Effector memory CD8-positive, alpha-beta T cell (primary cell): ENCODE measurements at places on chromosomes 16 and 17.

- DNase-seq = no peak
Measured at GRCh38 chr17:57281887-57282286, 25.6 kb downstream of the MSI2 start.

GRCh38 chr17:27564463-27564862 lies 66.5 kb upstream of the LGALS9 start:
- DNase-seq = no peak

DNA sequence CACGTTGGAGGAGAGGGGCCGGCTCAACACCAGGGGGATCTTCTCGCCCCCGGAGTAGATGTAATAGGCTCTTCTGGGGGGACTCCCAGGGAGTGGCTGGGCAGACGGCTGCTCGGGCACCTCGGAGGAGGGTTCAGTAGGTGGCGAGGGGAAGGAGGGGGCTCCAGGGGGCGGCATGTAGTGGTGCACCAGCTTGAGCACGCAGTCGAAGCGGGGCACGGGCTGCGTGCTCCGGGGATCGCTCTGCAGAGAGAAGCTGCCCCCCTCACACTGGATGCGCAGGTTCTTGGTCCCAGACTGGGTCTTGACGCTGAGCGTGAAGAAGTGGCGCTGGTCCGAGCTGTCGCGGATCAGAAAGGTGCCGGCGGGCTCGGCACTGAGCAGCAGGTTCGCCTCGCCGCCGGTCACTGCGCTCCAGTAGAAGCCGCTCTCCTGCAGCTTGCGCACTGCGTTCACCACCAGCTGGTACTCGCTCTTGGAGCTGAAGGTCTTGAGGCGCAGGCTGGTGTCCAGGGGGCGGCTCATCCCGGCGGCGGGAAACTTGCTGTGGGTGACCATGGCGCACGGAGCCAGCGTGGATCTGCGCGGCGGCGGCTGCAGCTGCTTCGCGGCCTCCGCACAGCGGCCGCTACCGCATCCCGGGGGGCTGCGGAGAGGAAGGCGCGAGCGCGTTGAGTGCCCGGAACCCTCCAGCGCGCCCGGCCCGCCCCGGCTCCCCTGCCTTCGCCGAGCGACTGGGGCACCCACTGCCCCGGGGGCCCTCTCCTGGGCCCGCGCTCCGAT lies 1.1 kb downstream of the SOCS3 start:
- DNase-seq = peak; percentile 33

- DNase-seq = no peak
Measured at GRCh38 chr16:30457743-30458560, 12.3 kb upstream of the SEPHS2 start.

GRCh38 chr17:59696682-59697277 lies 10.4 kb downstream of the PTRH2 start:
- no peak for DNase-seq

- no peak for DNase-seq
Measured at GRCh38 chr16:48444574-48444973, 59.4 kb upstream of the SIAH1 start.

GRCh38 chr17:39699818-39700147 lies at the start of gene ERBB2:
ERBB2 (plus strand) TSS chr17:39700064; CDS start chr17:39700239, 175 bp downstream.
- DNase-seq = no peak

- no peak for DNase-seq
Measured at GRCh38 chr16:25087761-25088160, 23.8 kb upstream of the LCMT1 start.

GRCh38 chr17:72984145-72984925 lies 108.2 kb downstream of the SLC39A11 start:
- DNase-seq = no peak

- no peak for DNase-seq
Measured at GRCh38 chr17:61574542-61575351, 16.3 kb downstream of the NACA2 start.

- no peak for DNase-seq
Measured at GRCh38 chr17:78147315-78147998, 1.3 kb downstream of the C17orf99 start.

- no peak for DNase-seq
Measured at GRCh38 chr17:74529243-74529642, 2.0 kb downstream of the CD300LB start.

DNA sequence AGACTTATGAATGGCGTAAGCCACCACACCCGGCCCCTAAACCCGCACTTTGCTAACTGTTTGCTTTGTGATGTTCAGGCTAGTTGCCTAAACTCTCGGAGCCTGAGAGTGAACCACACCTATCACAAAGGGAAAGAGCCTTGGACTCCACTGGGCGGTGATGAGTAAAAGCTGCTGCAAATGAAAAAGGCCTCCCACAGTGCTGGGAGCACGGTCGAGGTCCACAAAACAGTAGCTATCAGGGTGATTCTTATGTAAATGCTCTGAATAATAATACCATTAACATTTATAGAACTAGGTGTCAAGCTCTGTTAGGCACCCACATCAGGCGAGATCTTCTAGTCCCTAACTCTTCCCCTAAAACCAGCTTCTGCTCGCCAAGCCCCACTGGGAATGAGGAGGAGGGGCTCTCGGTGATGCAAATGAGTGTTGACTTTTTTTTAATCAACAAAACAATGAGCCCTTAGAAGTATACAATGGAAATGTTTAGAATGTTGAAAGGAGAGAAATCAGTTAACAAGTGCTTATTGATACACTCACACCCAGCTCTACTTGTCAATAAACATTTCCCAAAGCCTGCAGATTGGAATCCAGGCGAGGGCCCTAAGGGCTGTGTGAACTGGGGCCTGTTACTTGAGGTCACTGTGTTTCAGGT lies 19.8 kb downstream of the FBRS start:
- DNase-seq = no peak

DNA sequence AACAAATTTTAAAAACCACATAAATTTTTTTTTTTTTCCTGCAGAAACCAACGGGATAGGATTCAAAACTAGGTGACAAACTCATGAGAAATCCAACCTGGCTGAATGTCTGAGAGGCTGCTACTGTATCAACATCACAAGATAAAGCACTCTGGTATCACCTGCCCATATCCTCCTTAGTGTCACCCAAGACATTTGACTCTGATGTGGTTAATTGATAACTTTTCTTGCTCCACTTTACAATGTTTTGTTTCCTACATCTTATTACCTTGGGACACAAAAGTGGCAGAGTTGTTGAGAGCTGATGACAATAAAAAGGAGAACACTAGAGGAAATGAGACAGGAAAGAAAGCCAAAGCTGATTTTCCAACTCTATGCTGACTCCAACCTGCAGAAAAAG lies 4.0 kb upstream of the FBXL20 start:
- no peak for DNase-seq

DNA sequence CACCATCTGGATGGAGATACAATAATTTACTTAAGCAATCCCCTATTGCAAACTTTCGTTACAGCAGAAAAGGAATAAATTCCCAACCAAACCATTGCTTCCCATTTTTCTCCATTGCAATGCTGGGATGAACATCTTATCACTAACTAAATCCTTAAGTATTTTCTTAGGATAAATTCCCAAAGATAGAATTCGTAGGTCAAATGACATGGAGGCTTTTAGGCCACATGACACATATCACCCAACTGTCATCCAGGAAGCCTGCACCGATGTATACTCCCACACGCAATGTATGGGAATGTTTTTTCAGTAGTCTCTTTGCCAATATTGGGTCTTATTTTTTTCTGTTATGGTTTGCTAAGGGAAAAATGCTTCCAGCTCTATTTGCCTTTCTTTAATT lies 1.6 kb upstream of the TLCD2 start:
- no peak for DNase-seq

DNA sequence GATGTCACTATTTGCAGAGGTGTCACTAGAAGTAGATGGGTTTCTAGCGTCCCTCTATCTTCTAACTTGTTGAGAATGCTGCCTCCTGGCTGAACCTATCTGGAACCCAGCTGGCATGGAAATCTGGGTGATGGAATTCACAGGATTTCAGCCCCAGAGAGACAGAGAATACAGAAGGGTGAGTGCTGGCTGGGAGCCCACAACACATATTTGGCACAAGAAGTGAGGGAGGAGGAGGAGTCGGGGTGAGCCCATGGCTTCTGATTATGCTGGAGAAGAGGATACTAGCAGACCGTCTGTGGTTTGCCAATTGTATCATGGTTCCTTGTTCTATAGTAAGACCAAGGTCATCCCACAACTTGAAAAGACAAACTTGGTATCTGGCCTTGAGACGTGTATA lies 557.8 kb upstream of the SALL1 start:
- DNase-seq = no peak

DNA sequence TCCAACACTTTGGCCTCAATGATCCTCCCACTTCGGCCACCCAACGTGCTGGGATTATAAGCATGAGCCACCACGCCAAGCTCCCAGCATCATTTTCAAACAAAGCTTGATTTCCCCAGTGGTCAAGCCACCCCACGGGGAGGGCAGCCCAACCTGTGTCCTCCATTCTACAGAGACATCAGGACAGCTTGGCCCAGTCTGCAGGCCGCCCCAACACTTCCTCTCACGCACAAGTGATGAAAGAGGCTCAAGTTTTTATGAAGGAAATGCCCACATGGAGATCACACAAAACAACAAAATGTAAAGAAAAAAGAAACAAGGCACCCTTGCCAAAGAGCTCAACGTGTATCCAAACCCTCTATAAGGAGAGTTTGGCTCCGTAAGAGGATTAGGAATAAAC lies 112.4 kb downstream of the XYLT1 start:
- no peak for DNase-seq

- no peak for DNase-seq
Measured at GRCh38 chr17:40582328-40582901, 17.1 kb upstream of the CCR7 start.

DNA sequence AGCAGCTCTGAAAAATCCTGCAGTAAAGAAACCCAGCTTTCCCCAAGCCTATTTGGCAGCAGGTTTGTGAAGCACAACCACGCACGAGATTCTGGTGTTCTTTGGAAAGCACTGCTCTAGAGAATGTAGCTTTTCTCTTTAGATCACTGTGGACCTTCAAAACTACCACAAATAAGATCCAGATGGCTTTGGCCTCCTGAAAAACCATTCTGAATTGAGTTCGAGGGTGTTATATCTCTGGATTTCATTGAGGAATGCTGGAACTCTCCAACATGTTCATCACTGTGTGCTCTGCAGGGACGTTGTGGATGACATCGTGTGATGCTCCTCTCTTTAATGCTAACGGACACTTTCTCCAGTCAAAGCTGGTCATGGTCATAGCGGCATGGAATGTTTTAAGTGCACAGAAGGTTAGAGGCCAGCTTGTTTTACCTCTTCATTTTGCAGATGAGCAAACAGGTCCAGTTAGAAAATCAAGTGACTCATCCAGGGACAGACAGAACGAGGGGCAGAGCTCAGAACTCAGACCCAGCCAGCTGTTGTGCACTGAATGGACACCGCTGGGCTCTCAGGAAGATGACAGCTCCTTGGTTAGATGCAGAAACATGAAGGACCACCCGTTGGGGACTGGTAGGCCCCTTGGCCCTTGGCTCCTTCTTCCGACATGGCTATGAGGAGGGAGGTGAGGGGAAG lies 37.2 kb downstream of the CCDC42 start:
- DNase-seq = no peak

DNA sequence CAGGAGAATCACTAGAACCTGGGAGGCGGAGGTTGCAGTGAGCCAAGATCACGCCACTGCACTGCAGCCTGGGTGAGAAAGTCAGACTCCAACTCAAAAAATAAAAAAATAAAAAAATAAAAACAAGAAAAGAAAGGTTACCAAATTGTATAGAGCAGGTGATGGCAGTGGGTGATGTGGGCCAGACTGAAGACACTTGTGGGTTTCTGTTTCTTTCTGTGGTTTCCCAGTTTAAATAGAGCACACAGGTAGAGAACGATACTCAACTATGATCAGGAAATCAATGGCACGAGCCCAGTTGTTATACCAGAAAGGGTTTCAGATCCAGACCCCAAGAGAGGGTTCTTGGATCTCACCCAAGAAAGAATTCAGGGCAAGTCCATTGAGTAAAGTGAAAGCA lies 32.6 kb downstream of the NUBP1 start:
- no peak for DNase-seq

- DNase-seq = no peak
Measured at GRCh38 chr17:72152387-72152929, 31.6 kb downstream of the SOX9 start.

DNA sequence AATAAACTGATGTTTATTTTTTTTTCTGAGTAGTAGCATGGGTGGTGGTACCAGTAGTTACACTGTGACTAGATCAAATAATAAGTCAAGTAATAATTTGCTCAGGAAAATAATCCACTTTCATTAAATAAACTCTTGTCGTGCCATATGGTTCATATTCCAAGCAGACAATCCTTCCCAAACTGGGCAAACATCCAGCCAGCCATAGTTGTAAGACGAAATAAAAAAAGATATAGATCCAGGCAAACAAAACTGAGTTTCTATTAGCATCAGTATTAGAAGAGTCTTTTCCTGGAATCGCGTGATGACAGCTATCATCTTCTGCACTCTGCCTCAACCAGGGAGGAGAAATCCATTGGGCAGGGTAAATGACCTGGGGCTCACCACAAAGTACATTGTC lies 508.4 kb upstream of the GOT2 start:
- no peak for DNase-seq

DNA sequence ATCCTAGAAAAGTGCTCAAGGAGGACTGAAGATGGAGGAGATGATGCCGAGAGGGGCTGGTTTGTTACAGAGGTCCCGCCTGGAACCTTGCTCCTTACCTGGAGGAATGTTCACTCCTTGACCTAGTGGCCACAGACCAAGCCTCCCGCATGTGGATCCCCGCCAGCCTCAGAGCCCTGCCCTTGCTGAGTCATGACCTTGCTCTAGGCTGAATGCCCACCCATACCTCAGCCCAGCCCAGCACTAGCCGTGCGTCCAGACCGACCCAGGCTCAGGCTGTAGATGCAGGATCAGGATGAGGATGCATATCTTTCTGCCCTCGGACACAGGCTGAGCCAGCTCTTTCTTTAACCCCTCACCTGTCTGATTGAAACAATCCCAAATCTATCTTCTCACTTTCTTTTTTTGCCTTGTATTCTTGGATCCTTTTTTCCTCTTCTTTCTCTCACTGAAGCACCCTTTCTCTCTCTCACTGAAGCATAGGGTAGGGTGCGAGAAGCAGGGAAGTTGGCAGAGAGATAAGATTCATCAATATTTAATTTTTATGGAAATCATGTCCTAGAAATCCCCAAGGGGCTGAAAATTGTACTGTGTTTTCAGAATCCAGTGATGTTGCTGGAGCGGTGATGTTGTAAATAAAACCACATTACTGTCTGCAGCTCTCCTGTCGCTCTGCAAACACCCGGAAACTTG lies 34.9 kb downstream of the WSCD1 start:
- no peak for DNase-seq

DNA sequence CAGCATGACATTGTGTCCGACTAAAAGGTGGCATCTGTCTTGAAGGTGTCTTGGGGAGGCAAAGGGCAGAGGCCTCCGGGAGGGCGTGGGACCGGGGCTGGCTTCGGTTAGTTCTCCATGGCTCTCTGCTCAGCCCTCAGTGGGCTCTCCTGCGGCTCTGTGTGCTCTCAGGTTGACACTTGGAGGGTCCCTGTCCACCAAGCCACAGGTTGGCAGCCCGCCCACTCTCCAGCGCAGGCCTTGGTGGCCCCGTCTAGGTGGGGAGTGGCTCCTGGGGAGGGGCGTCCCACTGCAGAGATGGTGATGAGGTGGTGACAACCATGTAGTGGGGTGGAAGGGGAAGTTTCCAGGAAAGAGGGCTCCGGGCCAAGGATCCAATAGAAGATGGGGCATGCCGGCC lies 31.6 kb downstream of the ADGRG5 start:
- DNase-seq = no peak

GRCh38 chr16:59514651-59515050 lies 780.5 kb upstream of the GOT2 start:
- DNase-seq = no peak

- no peak for DNase-seq
Measured at GRCh38 chr16:81779536-81780320, 637 bp downstream of the PLCG2 start.

- DNase-seq = peak; percentile 92
Measured at GRCh38 chr17:18158022-18158600, 25.5 kb upstream of the ALKBH5 start.
